Upper lobe of right lung (tissue), 1 donor: ENCODE measurements at places on chromosomes 7 and 10.

GRCh38 chr7:2273866-2274265 lies 31.8 kb downstream of the NUDT1 start:
- no peak for DNase-seq

GRCh38 chr7:19700936-19701335 lies 7.9 kb downstream of the POLR1F start:
- DNase-seq, result no peak

DNA sequence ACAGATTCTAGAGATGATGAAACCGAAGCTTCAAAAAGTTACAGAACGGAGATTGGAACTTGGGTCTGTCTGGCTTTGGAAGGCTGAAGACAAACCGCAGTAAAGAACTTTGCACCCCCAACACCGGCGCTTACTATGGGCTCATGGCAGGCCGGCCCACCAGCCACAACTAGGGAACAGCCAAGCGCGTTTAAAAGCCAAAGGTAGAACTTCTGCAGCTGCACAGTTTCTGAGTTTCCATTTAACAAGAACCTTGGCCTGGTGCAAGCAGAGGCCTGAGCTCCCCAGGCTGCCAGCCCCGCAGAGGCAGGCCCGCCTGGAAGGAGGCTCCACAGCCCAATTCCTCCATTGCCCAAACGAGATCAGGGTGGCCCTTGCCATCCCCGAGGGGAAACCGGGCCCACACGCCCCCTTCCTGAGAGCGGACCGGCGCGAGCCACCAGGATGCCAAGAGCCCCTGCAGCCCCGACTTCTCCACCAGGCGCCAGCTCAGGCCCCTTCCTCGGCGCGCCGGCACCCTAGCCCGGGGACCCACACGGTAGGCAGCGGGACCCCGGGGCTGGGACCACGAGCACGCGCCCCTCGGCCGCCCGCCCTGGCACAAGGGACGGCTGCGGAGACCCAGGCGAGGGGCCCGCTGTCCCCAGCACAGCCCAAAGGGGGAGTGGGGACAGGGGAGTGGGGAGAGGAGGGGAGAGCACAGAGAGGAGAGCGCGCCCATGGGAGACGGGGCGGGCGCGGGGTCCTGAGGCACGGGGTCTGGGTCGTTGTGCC lies 566 bp downstream of the MAD1L1 start:
- DNase-seq, result no peak

- DNase-seq, result no peak
These were observed 224.9 kb upstream of the TMEM229A start for GRCh38 chr7:124257638-124258308.

DNA sequence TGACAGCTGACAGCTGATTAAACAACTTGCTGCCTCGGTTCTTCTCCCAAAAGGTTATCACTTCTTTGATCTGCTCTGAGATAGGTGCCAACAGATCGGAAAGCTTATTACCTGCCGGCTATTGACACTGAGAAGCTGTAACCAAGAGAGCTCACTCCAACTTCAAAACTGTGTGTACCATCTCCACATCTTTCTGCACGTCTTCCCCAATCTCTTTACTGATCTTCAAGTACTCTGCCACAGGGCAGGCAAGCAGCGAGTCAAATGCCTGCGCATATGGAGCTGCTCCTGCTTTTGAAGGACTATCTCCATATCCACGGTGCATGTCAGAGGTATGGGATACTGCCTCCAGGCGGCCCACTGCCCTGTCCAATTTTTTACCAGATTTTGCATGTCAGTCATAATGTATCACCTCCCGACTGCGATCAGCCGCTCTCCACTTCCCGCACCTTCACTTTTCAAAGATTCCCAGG lies 352 bp upstream of the ZNF485 start:
- DNase-seq, result no peak

DNA sequence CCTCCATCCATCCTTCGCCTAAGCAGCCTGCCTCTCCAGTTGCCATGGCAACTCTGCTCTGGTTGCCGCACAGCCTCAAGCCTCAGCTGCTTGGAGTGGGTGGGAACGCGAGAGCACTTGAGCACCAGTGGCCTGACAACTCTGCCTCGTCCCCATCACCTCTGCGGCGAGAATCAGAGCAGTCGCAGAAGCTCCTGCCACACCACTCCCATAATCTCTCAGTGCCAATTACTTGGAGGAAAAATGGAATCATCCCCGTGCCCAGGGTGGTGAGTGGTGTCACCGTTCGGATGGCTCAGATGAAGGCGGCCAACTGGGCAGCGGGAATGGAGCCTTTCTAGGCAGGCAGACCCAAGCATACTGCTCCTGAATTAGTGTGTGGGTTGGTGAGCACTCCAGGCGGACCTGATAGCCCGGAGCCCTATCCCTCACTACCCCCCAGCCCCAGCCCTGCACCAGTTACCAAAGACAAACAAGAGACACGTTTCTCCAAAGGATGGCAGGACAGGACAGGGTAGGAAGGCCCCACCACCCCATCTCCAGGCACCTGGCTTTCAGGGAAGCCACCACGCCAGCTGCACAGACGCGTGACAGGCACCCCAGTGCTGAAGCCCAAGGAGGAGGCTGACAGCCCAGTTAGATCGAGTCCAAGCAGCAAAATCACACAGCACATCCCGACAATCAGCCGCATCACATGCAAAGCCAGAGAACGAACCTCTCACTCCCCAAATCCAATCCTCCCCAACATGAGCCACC lies 335.4 kb downstream of the PTPRN2 start:
- peak; percentile 54 for DNase-seq

GRCh38 chr10:33621101-33621500 lies 286.6 kb upstream of the NRP1 start:
- DNase-seq, result no peak

GRCh38 chr10:48667960-48668590 lies 16.6 kb upstream of the WDFY4 start:
- DNase-seq, result no peak

- no peak for DNase-seq
These were observed 9.4 kb downstream of the PIP4K2A start for GRCh38 chr10:22704942-22705341.
